Subcutaneous adipose tissue (tissue), 4 donors: ENCODE measurements at places on chromosomes 13 and 19. TPM values are rescaled to one million over a fixed set of nuclear protein-coding genes. Genes with fewer than 3 reads are reported as not detected.

FBN3 gene
- not detected for total RNA-seq

MEIS3 gene
- total RNA-seq, result 10.5 TPM

ANKRD24 gene
- 2.3 TPM for total RNA-seq

MYO16 gene
- total RNA-seq, result 1.1 TPM

PTPRH gene
- 0.49 TPM for total RNA-seq

GNG7 gene
- 1.2 TPM for total RNA-seq

ZNF329 gene
- total RNA-seq, result 7.5 TPM

SHISA2 gene
- 0.44 TPM for total RNA-seq

NMRK2 gene
- total RNA-seq, result not detected

AMER2 gene
- not detected for total RNA-seq

ZNF260 gene
- total RNA-seq, result 19.4 TPM

A1BG gene
- 11.9 TPM for total RNA-seq

DPP9 gene
- total RNA-seq, result 62.8 TPM

SPACA4 gene
- not detected for total RNA-seq
